ENCODE measurements at places on chromosomes 2 and 18. TPM values are rescaled to one million over a fixed set of nuclear protein-coding genes. Genes with fewer than 3 reads are reported as not detected.

Gene LRP1B
- 52.1 TPM for total RNA-seq

Gene CACNB4
- total RNA-seq = 39.1 TPM

Gene KIF3C
- total RNA-seq = 112 TPM

Gene KCNIP3
- 3.0 TPM for total RNA-seq

Gene SLC30A3
- 1.2 TPM for total RNA-seq

Gene SAG
- not detected for total RNA-seq

Gene PRKAG3
- total RNA-seq = not detected

Gene ARMC9
- total RNA-seq = 10.1 TPM

Gene DSG1
- total RNA-seq = 0.49 TPM

Gene IL18R1
- not detected for total RNA-seq

Gene SNTG2
- 0.98 TPM for total RNA-seq

Gene FIGN
- total RNA-seq = 3.7 TPM

Gene INPP1
- 16.5 TPM for total RNA-seq

Gene RAB27B
- 22.9 TPM for total RNA-seq
